ENCODE measurements at places on chromosomes 3 and 15. TPM values are rescaled to one million over a fixed set of nuclear protein-coding genes. Genes with fewer than 3 reads are reported as not detected.

Gene RASGRF1
- not detected for total RNA-seq

Gene GPX1
- 368 TPM for total RNA-seq

Gene SLC9A9
- total RNA-seq: 1.0 TPM

Gene GOLGA6L26
- not detected for total RNA-seq

DNA sequence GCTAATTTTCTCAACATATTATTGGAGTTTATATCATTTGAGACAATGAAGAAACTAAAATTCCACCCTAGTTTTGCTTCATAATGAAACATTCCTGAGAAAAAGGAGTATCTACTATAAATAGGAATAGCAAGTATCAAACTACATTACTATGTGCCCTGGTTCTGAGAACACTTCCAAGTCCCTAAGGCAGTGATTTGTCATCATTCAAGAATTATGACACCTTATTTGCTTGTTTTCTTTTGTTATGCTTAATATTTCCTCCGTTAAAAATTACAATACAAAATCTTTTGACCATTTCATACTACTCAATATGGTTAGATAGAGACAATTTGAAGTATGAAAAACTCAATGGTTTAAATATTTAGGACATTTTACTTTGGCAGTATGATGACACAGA, 707.8 kb upstream of the GOLIM4 start:
- DNase-seq: no peak

Gene NANOGP8
- total RNA-seq: not detected

GRCh38 chr3:181564222-181564621, 147.5 kb upstream of the SOX2 start:
- no peak for DNase-seq

GRCh38 chr3:27354161-27354560, 15.0 kb downstream of the NEK10 start:
- no peak for DNase-seq

DNA sequence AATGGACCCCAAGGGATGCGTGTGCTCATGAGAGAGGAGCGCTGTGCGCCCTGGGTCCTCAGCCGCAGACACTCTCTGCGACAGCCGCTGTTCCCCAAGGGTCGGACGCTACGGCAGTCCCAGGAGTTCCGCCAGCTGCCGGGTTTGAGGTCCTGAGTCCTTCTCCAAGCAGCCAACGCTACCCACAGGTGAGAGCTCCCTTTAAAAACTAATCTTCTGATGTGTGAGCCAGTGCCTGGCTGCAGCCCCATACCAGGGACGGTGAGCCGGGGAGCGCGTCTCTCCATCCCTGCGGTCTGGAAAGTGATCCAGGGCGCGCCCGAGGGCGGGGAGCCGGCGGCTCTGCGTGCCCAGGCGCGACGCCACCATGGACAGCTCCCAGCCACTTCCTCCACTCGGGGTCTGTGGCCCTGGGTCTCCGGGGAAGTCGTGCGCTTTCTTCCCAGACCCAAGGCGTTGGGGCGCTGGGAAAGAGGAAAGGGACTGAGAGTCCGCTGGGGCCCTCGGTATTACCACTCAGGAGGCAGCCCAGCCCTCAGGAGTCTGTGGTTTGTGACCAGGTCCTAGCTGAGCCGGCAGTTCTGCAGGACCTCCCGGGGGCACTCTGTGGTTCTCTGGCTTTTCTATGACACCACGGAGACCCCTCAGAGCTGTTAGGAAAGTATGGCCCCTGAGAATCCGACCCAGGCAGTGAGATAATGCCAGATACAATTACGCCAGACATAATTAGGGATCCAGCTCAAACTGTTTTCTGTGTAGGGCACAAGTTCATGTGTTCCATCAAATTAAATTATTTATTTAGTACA, 1.4 kb downstream of the CEMIP start:
- DNase-seq: no peak

Gene SI
- total RNA-seq: not detected

- DNase-seq: peak; percentile 23
These were observed 18.7 kb downstream of the ISG20 start for GRCh38 chr15:88657326-88658069.

Gene DNAH12
- 0.25 TPM for total RNA-seq

DNA sequence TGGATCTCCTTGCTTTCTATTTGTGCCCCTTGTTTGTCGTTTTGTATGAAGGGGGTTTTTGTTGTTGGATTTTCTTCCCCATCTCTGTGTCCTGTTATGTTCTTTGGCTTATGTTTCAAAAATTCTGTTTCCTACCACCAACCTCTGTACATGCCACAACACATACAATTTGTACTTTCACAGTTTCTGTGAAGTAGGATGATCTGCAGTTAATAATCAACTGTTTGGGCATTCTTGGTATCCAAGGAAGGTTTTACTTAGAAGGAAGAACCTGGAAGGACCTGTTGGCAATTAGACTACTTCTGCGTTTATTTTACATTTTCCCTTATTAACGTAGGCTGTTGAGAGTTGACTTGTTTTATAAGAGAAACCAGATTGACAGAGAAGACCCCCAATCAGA, 8.3 kb downstream of the SETD5 start:
- peak; percentile 87 for DNase-seq

- no peak for DNase-seq
These were observed at the start of gene ALDH1A3 for GRCh38 chr15:100879464-100880138. Gene ALDH1A3, plus strand, starts transcription at chr15:100879831. Its CDS starts 77 bp downstream, at chr15:100879908.

Gene ASB14
- not detected for total RNA-seq

- no peak for DNase-seq
These were observed 11.2 kb downstream of the BOC start for GRCh38 chr3:113222451-113223086.

Gene PODXL2
- total RNA-seq: 19.6 TPM

DNA sequence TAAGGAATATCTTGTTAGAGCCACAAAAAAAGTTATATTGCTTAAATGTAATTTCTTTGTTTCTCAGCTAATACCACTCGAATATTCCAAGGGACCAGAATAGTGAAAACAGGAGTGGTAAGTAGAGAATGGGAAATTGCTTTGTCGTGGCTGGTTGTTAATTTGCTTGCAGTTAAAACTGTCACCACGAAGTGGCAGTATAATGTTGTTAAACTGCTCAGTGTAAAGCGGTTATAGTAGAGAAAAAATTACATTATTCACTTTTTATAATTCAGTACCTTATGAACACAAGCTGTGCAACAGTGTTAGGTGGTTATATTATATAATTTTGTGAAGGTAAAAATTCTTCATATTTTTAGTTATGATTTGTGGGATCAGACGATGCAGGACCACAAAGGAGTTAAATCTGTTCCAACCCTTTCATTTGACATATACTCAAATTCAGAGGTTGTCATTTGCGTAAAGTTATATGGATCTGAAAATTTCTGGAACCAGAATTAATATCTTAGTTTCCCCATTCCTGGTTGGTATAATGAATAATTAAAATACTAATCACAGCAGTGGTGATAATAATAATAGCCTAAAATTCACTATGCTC, 171.8 kb downstream of the FEZF2 start:
- DNase-seq: peak; percentile 42

- DNase-seq: peak; percentile 90
These were observed 44.5 kb downstream of the SLC24A1 start for GRCh38 chr15:65666257-65666656.

GRCh38 chr3:30577788-30578187, 28.6 kb upstream of the TGFBR2 start:
- DNase-seq: peak; percentile 64

Gene NTRK3
- not detected for total RNA-seq

DNA sequence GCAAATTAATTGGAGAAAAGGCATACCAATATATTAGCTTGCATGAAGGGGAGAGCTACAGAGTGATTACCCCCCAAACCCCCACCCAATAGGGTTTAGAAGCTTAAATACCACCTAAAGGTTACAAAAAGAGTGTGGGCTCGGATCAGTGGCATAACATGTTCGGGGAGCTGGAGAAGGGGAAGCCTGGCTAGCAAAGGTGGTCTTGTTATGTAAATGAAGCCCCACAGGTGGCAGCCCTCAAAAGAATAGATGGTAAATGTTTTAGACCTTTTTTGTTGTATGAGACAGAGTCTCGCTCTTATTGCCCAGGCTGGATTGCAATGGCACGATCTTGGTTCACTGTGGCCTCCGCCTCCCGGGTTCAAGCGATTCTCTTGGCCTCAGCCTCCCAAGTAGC, 10.9 kb upstream of the PXK start:
- no peak for DNase-seq

Gene CHRNA5
- total RNA-seq: 4.1 TPM

Gene GATM
- total RNA-seq: 1.3 TPM

DNA sequence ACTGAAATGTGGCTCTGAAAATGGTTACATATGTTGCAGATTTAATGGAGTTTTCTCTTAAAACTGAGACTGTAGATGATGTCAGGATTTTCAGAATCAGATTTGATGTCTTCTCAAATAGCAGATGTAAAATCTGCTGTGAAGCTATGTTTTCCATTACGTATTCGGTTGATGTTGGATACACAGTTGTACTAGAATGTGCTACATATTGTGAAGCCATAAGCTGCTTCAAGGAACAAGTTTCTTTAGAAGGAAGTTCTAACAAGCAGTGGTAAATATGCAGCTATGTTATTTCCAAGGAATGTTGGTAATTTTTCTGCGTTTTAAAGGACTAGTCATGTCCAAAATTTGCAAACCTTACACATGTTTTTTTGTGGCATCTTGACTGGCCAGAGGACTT, 197.7 kb downstream of the RBMS3 start:
- no peak for DNase-seq

DNA sequence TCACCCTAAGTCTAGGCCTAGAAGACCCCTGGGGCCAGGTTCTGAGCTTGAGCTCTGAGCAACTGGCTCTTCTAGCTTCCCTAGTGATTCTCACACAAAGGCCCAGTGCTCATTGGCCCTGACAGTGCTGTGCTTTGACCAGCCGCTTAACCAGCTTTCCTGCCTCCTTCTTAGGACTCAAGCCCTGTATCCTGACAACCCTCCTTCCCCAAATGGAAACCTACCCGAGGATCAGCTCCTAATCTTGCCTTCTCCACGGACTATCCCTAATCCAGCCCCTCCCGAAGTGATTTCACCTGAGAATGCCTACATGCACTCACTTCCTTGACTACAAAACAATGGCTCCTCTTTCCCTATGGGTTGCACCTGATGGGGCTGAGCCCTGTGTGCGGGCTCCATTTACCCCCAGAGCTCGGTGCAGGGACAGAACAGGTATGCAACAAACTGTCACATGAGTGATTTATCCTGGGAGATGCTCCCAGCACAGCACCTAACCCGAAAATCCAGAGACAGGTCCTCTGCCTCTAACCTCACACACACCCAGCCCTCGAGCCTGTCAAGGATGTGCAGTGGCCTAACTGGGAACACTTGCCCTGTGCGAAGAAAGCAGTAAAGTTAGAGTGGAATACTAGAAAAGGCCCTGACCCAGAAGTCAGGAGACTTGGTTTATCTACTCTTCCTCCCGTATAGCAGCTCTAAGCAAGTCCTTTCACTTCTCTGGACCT, 2.3 kb downstream of the MEGF11 start:
- no peak for DNase-seq

GRCh38 chr3:50612234-50612882, 784 bp upstream of the CISH start:
- no peak for DNase-seq

GRCh38 chr3:123546133-123546755, 38.6 kb downstream of the HACD2 start:
- no peak for DNase-seq

Gene CLEC3B
- 0.55 TPM for total RNA-seq

DNA sequence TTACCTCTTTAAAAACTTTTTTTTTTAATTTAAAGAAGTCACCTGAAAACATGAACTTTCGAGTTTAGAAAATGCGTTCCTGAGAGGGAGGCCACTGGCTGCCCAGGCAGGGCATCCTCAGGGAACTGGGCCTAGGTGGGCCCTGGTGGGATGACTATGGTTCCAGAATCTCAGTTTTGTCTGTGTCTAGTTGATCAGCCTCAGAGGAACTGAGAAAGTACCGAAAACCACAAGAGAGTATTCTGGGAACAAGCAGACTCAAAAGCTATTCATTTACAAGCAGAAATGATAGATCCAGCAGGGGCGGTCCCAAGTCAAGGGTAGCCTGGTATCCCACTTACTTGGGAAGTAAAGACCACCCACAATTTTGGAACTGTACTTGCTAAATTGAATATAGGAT, 10.5 kb downstream of the WWTR1 start:
- DNase-seq: no peak

Gene WNT5A
- 20.5 TPM for total RNA-seq

Gene IGF2BP2
- 33.5 TPM for total RNA-seq

Gene IQCF5
- total RNA-seq: not detected

Gene SRGAP3
- 5.4 TPM for total RNA-seq

Gene LSAMP
- not detected for total RNA-seq

Gene ZNF619
- total RNA-seq: 4.0 TPM

Gene TIMP4
- total RNA-seq: 0.69 TPM

- DNase-seq: no peak
These were observed 6.5 kb downstream of the CHST13 start for GRCh38 chr3:126530171-126531050.

DNA sequence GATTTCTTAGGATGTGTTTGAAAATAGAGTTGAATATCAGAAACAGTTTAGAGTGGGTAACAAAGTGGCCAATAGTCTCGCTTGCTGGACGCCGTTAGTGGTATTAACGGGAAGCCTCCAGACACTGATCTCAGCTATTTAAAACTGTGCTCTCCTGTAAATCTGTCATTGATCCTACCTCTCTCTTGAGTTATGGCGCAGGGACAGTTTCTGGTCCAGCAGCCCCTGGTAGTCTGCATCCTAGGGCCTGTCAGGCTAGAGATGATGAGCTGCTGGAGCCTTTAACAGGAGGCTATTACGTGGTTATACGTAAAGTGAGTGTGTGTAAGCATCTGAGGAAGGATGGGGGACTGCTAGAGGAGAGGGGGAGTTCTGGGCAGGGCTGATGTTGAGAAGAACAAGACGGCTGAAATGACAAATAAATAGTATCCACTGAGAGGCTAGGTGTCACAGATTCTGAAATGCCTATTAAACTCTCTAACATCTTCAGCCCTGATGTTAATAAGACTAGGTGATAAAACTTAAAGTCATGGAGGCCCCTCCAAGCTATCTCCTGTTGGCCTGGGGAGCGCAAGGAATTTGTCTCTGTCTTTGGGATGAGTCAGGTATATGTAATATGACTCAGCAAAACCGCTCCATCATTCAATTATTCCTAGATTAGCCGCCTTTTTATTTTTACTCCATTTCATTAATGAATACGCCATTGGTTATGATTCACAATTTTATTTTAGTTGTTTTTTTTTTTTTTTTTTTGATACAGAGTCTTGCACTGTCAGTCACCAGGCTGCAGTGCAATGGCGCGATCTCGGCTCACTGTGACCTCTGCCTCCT, 155.7 kb downstream of the GREM1 start:
- DNase-seq: no peak

Data from renal cortical epithelial cell (primary cell).